ENCODE measurements at places on chromosomes 16 and 17.

- no peak for DNase-seq
Measured at GRCh38 chr16:68113765-68114240, 28.6 kb downstream of the NFATC3 start.

DNA sequence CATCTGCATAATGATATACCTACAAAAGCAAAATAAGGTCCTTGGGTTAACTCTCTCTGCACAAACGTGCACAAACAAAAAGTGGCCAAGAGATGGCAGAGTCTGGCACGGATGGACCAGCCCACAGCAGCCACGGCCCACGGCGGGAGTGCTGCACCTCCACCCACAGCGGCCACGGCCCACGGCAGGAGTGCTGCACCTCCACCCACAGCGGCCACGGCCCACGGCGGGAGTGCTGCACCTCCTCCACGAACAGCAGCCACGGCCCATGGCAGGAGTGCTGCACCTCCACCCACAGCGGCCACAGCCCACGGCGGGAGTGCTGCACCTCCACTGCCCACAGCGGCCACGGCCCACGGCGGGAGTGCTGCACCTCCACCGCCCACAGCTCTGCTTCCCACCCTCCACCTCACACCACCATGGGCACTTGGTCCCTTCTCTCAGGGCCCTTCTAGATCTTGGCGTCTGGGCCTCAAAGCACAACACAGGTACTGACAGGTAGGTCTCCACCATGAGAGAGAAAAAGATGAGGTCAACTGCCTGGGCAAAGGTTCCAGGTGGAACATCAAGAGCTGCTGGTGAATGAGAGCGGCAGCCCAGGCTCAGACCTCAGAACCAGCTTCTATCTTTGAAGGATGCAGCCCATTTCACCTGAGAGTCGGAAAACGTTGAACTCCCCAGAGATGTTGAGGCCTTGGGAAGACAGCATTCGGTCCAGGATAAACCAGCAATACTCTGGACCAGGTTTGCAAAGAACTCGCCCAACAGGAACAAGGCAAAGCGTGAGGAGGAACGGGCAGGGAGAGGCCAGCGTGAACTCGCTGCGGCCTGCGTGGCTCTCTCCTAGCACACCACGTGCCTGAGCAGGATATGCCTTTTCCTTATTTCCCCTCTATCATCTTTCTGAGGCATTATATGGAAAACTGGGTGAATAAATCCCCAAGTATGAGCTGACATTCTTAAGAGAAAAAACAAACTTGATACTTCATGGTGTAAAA is 124.5 kb downstream of the ZNF778 start:
- no peak for DNase-seq

DNA sequence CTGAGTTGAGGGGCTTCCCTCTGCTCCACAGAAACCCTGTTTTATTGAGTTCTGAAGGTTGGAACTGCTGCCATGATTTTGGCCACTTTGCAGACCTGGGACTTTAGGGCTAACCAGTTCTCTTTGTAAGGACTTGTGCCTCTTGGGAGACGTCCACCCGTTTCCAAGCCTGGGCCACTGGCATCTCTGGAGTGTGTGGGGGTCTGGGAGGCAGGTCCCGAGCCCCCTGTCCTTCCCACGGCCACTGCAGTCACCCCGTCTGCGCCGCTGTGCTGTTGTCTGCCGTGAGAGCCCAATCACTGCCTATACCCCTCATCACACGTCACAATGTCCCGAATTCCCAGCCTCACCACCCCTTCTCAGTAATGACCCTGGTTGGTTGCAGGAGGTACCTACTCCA is 26.0 kb downstream of the STH start:
- no peak for DNase-seq

- no peak for DNase-seq
Measured at GRCh38 chr17:9258115-9259015, 237.1 kb downstream of the NTN1 start.

GRCh38 chr16:11870399-11870798 is 19.1 kb upstream of the RSL1D1 start:
- DNase-seq, result no peak

GRCh38 chr16:50696126-50696525 is 2.7 kb downstream of the NOD2 start:
- no peak for DNase-seq

DNA sequence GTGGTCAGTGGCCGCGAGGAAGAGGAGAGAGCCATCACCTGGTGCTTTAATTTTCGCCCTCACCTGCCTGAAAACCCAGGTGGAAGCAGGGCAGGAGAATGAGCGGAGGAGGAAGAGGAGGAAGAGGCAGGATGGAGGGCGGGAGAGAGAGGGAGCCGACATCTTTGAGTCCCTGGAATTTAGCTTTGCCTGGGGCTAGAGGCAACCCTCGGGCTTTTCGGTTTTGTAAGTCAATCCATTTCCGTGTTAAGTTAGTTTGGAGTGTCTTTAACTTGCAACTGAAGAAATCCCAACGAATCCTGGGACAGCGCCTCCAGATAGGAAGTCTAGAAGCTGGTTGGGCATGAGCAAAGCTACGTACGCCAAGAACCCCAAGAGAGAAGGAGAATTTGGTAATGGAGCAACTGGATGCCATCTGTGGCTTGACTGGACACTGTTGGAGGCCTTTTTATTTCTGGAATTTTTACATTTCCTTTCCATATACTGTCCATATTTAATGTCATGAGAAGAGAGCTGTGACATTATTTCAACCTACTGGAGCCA is 36.9 kb upstream of the ATP2A3 start:
- no peak for DNase-seq

DNA sequence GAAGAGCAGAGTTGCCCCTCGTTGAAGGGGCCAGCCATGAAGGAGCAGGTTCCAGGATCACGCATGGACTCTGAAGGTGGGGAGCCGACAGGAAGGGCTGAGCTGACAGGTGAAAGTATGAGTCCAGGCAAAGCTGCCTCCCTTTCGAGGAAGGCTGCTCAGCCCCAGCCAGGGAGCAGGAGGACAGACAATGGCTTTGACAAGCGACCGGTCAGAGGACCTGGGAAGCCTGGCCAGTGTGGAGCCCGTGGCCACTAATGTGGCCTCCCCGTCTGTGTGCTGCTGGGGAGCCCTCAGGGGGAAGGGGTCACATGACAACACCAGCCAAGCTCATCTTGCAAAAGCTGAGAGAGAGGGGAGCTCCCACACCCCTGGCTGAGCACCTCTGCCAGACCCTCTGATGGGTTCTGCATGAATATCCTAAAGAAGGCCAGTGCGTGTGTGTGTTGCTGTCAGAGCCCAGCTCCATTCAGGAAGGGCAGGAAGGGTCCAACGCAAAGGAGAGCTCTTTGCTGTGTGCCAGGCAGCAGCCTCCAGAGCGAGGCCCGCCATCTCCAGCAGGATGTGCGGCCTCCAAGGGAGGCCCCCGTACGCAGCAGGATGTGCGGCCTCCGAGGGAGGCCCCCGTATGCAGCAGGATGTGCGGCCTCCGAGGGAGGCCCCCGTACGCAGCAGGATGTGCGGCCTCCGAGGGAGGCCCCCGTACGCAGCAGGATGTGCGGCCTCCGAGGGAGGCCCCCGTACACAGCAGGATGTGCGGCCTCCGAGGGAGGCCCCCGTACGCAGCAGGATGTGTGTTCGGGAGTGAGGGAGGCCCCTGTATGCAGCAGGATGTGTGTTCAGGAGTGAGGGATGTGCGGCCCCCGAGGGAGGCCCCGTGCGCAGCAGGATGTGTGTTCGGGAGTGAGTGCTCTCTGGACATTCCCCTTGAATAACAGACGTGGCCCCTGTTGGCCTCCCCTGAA is 102.1 kb upstream of the CHMP6 start:
- no peak for DNase-seq

- DNase-seq, result no peak
Measured at GRCh38 chr17:61555127-61555566, 35.9 kb downstream of the NACA2 start.

DNA sequence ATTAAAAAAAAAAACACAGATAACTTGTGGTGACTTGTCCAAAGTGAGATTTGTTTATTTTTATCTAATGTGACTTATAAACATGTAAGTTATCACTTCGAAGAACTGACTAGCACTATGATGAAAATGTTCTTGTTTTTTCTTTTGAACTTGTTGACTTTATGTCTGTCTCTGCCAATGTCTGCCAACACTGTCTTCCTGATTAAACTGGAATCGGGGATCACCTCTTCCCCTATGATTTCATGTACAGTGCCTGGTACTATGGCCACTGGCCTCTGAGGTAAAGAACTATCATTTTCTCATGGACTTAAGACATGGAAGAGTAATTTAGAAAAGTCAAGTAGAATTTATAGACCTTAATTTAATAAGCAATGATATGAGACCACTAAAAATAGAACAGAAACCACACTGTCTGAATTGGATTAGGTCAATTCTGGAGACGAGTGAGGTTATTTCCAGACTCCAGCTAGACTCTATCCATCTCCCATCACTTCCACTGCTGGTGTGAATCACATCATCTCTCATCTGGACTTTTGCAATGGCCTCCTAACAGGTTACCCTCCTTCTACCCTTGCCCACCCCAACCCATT is 8.9 kb downstream of the C17orf78 start:
- DNase-seq, result no peak

DNA sequence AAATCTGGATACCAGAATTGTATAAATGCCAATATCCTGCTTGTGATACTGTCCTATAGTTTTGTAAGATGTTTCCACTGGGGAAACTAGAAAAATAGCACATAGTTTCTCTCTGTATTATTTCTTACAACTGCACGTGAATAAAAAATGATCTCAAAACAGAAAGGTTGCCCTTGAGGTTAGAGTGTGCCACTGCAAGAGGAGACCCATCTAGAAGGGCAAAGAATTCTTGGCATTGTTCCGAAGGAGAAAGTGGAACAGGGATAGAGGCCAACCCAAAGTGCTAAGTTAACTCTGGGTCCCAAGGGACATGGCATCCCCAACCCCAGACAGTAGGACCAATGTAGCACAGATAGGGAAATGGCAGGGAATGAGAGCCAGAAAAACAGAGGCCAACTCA is 477.5 kb upstream of the HSBP1 start:
- DNase-seq, result no peak

DNA sequence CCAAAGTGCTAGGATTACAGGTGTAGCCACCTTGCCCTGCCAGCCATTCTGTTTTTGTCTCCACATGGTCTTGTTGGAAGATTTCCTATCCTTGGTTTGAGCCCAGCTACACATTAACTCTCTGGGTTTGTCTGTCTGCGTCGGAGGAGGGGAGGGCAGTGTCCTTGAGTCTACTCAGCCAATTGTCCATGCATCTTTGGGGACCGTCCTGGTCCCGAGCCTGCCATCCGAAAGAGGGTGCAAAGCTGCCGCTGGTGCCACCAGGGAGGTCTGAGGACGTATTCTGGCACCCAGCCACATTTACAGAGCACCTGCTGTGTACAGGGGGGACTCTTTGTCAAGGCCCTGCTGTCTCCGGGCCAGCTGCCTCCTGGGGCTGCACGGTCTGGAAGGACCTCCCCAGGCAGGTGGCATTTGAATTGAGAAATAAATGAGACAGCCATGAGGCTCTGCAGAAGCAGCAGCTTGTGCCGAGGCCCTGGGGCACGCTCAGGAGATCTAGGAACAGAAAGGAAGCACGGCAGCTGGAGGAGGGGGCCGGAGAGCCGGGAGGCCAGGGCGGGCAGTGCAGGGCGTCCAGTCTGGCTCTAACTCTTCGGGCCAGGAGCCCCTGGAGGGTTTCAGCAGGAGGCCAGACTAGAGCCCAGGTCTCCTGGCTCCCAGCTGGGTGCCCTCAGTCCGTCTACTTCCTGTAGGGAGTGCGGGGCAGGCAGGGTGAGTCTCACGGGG is 1.5 kb downstream of the CYBA start:
- no peak for DNase-seq

- DNase-seq, result no peak
Measured at GRCh38 chr17:31480067-31480466, 88.6 kb downstream of the RAB11FIP4 start.

- DNase-seq, result no peak
Measured at GRCh38 chr17:68101987-68102314, 66.4 kb downstream of the KPNA2 start.

GRCh38 chr17:78962345-78962983 is 17.3 kb downstream of the LGALS3BP start:
- DNase-seq, result no peak

GRCh38 chr17:34740565-34741520 is 161.5 kb downstream of the TMEM132E start:
- DNase-seq, result no peak

DNA sequence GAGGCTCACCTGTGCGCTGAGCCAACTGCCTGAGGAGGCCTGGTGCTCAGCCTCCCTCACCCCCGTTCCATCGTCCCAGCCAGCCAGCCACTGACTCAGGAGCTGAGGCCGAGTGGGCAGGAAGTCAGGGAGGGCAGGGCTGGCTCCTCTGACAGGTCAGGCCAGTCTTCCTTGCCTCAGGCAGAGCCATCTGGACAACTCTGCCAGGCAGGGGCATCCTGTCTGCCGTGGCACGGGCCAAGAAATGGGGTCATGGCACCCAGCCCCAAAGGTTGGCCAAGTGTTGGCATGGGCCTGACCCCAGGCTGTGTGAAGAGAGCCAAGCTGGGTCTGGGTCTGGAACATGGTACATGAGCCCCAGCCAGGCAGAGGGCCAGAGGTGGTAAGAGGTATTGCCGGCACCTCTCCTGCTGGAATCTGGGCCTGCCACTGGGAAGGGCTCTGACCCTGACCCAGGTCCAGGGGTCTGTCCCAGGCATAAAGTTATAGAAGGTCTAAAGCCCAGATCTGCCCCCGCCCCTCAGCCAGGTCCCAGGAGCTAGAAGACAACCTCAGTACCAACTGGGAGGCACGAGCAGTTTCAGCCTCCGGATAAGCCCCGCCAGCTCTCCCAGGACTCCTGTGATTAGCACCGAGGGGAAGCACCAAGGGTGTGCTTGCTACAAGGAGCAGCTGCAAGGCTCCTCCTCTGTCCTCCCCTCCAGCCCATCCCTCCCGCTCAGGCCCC is 2.5 kb upstream of the VASN start:
- DNase-seq, result peak; percentile 86

GRCh38 chr17:68057531-68057952 is 22.0 kb downstream of the KPNA2 start:
- no peak for DNase-seq

- DNase-seq, result no peak
Measured at GRCh38 chr16:64290461-64290860, 831.4 kb downstream of the CDH11 start.

DNA sequence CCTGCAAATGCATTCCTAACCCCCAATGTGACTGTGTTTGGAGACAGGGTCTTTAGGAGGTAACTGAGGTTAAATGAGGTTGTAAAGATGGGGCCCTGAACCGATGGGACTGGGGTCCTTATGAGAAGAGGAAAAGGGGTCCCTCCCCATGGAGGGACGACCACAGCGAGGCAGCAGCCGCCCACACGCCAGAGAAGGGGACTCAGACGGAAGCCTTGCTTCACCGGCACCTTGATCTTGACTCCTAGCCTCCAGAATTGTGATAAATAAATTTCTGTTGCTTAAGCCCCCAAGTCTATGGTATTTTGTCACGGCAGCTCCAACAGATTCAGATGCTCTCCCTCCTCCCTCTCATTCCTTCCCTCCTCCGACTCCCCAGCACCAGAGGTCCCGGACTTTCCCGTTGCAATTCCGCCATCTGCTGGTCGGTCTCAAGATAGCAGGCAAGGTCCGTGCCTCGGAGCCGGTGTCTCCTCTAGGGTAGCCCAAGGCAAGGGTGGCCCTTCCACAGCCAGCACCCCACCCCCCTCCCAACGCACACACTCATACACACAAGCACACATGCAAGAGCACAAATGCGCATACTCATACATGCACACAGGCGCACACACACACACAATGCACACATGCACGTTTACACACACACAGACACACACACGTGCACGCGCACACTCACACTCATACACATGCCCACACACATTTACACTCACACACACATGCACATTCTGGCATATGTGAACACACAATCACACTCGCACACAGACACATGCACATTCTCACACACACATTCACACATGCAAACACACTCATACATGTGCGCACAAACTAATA is 23.1 kb upstream of the C16orf78 start:
- peak; percentile 44 for DNase-seq

GRCh38 chr16:11964761-11965551 is at the start of gene TNFRSF17:
TNFRSF17 (plus strand) TSS chr16:11965210; CDS start chr16:11965325, 115 bp downstream.
- no peak for DNase-seq

Data from adrenal gland (tissue), 19 donors.